ENCODE measurements at places on chromosomes 6 and 20.

DNA sequence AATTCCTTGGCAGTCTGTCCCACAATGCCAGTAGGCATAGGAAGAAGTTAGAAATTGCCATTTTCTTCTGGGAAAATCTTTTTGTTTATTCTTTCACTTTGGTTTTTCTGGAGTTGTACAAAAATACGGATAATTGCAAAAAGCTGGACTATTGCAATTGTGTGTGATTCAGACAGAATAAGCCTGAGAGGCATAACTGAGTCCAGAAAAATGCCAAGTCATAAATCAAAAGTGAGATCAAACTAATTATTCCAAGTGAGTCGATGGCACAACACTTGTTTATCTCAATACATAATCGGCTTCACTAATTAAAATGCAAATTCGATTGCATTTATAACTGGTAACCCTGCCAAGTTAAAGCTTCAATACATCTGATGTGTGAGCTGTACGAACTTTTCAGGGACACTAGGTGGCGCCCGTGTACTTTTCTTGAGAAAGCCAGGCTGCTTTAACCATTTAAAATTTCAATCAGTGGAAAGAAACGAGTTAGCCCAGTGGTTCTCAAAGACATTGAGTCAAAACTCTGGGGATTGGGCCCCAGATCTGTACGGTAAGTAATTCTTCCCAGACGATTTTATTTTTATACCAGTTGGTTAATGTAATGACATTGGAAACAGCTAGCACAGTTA, 102.6 kb downstream of the LAMP5 start:
- no peak for DNase-seq

DNA sequence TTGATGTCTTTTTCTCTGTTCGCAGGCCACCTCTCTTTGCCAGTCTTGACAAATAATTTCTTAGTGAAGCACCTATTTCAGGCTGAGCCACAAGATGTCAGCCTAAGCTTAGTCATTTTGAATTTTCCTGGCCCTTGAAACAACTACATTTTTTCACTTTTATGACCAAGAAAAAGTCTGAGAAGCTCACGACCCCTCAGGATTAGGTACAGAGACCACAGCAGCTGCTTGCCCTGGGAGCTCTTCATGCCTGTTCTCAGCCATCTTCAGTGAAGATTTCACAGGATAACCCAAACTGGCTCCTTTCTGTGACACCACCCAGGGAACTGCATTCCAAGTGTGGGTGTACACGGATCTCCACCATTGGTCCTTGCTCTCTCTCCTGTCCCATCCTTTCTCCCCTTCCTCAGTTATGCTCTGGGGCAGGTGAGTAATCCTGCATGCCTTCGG, 38.4 kb upstream of the SPTLC3 start:
- DNase-seq: no peak

- peak; percentile 5 for DNase-seq
Measured at GRCh38 chr6:47665112-47665511, 33.3 kb upstream of the ADGRF4 start.

- no peak for DNase-seq
Measured at GRCh38 chr20:8844179-8844578, 224.7 kb upstream of the PLCB4 start.

- DNase-seq: no peak
Measured at GRCh38 chr20:24328901-24329300, 140.5 kb upstream of the SYNDIG1 start.

DNA sequence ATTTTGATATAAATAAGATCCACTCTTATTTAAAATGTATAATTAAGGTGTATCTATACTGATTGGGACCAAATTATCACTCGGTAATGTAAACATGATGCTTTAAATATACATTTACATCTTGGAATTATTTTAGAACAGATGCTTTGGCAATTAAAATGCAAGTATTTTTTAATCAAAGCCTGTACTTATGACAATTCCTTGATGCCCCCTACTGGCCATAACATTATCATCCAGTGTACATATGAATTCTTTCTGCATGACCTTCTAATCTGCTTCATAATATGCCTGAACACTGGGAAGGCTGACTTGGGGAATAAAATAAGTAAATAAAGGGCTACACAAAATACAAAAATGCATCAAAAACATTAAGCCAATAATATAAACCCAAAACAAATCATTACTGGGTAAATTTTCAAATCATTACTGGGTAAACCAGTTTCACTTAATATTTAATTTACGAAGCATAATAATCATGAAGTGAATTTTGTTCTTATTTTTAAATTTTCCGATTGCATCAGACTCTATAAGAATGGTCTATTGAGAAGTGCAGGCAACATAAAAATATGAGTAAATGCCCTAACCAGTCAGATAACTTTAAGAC, 65.1 kb downstream of the CGA start:
- DNase-seq: no peak

DNA sequence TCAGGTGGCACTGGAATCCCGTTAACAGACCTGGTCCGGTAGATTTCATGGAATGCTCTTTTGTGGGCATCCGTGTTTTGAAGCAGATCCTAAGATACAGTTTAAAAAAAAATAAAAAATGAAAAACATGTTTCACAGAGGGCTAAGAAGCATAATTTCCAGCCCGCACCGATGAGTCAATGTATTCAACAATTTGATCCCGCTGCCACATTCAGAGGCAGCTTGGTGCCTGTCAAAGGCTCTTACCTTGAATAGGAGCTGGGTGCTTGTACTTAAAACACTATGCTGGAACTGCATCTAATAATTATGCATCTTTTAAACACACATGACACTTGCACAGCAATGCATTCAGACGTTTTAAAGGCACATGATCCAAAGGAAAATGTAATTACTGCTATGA, 164.8 kb downstream of the SYNE1 start:
- no peak for DNase-seq

DNA sequence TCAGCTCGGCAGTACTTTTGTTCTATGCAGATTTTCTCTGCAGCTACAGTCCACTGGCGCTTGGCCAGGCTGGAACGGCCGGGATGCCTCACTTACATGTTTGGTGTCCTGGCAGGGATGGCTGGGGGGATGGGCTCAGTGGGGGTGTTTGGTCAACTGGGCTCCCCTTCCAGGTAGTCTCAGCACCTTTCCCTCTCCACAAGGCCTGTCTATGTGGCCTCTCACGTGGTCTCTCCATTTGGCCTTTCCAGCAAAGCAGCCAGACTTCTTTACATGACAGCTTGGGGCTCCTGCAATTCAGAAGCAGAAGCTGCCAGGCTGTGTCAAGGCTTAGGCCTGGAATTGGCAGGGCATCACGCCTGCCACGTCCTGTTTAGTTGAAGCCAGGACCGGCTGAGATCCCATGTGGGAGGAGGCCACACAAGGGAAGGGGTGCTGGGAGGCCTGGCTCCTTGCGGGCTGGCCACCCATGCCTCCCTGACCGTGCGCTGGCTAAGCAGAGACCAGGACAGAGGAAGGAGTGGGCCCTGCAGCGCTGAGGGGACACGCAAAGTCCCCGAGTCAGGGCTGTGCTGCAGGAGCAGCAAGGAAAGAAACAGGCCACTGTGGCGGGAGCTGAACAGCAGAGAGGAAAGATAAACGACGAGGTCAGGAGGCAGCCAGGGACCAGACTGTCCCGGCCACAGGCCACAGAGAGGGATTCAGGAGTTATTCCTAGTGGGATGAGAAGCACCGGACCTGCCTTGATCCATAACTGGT, 38.9 kb downstream of the MGME1 start:
- no peak for DNase-seq

GRCh38 chr6:147467886-147468285, 40.6 kb upstream of the SAMD5 start:
- DNase-seq: no peak

DNA sequence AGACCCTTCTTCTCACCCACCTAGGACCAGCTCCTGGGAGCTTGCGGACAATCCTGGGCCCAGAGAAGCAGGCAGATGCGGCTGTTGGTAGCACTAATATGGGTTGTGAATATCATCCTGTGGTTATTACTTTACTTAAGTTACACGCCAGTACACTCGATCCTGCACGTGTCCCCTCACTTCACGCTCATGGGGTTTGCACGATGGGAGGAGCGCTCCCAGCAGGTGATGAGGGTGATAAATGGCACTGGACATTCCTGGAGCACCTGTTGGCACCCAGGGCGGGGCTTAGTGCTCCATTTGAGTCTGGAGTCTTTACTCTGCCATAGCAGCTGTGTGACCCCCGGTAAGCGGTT, 335.1 kb downstream of the PREX1 start:
- DNase-seq: no peak

DNA sequence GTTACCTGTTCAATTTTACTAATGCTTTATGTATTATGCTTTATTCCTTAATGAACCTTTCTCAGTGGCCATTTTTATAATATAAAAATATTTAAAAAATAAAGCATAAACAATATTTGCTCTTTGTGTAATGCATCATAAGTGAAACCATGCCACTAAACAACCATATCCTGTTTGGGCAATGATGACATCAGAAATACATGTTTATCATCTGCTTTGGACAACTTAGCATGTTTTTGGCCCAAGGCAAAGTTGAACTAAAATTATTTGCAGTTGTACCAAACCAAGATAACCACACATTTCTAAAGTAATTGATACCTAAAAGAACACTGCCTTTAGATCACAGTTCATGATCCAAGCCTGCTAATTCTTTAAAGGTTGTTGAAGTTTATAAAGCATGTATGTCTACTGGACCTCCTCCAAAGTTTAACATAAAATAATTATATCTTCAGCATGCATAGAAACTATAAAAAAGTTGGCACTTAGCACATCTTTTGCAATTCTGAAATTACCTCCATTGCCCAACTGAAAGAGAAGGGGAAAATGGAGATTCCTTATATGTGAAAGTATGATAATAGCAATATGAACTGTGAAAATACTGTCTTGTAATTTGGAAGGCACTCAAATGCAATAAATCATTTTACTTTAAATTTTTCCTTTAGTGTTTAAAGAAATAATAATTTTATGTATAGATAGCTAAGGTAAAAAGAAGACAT, 325.6 kb upstream of the RUNX2 start:
- no peak for DNase-seq

DNA sequence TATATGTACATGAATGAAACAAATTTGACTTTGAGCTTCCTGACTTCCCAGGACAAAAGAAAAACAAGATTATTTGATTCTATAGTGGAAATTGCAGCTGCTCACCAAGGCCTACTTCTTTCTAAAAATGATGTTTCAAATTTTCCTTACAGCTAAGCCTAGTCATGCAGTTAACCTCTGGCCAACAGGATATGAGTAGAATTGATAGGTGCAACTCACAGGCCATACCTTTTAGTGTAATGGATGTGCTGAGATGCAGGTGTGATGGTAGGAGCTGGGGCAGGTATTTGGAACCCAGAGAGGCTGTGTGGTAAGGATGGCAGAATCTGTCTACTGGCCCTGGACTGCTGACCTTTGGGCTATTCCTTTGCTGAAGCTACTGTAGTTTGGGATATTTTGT, 230.9 kb upstream of the PREP start:
- DNase-seq: no peak

DNA sequence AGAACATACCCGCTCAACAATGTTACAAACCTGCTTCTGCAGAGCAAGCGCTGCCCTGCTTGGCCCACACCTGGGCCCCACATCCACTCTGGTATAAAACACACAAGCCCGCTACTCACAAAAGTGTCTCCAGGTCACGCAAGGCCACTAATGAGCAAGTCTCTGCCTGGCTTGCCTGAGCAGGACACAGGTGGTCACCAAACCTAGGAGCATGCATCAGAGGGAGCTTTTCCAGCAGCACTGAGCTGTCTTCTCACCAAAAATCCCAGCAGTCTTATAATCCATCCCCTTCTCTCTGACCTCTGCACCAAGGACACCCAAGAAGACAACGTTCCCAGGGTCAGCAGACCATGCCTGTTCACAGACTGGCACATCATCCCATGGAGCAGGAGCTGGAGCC, 100.8 kb downstream of the DLL1 start:
- DNase-seq: peak; percentile 64

- DNase-seq: no peak
Measured at GRCh38 chr6:91088515-91088914, 501.6 kb upstream of the MAP3K7 start.

GRCh38 chr6:25056130-25056529, 120.4 kb upstream of the RIPOR2 start:
- no peak for DNase-seq

DNA sequence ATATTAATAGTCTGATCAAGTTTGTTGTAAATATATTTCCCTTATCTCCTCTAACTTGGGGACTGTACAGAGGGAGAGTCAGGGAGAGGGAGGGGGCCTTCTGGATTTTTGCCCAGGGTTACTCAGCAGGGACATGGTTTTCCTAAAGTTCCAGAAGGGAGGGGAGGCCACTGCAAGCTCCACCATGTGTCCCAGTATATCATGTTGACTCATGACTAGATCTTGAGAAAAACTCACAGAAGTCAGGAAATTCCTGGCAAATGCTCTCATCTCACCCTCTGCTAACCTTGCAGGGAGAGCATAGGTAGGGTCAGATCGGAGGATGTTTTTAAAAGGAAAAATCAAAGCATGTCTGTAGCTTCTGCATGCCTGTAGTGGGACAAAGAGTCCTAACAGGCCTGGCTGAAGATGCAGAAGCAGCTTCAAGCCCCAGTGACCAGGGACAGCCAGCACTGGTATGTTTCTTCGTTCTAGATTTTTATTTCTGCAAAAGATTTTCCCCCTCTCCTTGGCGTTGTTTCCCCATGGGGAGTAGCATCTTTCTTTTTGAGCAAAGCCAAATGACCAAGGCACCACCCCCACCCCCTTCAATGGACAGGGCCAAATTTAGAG, 272.9 kb upstream of the SUPT3H start:
- DNase-seq: no peak

DNA sequence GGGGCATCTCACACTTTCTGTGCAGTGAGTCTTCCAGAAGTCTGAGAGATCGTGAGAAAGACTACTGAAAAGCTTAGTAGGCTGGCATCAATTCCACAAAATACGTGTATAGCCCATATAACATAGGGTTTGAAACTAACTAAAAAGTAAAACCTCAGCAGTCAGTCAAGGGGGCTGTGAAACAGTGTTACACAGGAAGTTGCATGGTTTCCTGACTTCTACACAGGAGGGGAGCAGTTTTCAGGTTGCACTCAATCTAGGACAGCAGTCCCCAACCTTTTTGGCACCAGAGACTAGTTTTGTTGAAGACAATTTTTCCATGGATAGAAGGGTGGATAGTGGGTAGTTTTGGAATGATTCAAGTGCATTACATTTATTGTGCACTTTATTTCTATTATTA, 4.7 kb upstream of the LY86 start:
- no peak for DNase-seq

- DNase-seq: no peak
Measured at GRCh38 chr20:53287357-53288042, 306.1 kb downstream of the ZNF217 start.

GRCh38 chr6:1136415-1136774, 175.5 kb upstream of the FOXQ1 start:
- peak; percentile 91 for DNase-seq

DNA sequence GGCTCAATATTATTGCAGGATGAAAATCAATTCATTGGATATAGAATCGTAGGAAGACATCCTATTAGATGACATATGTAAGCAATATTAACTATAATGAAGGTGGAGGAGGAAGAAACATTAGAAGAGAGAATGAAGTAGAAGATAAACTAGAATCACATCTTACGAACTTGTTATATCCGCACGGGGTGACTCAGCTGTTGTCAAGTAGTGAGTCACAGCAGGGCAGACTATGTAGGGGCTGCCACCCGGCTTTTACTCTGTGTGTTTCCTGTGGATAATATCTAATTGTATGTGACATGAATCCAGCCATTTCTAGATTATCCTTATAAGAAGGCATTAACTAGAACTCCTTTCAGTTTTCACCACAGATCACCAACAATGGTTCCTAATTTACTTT, 520.2 kb downstream of the DOK5 start:
- DNase-seq: no peak
